ENCODE measurements at places on chromosomes 5 and 9. TPM values are rescaled to one million over a fixed set of nuclear protein-coding genes. Genes with fewer than 3 reads are reported as not detected.

- no peak for DNase-seq
Measured at GRCh38 chr5:153601377-153601776, 110.9 kb downstream of the GRIA1 start.

SHOC1 gene
- 0.67 TPM for polyA plus RNA-seq

DNA sequence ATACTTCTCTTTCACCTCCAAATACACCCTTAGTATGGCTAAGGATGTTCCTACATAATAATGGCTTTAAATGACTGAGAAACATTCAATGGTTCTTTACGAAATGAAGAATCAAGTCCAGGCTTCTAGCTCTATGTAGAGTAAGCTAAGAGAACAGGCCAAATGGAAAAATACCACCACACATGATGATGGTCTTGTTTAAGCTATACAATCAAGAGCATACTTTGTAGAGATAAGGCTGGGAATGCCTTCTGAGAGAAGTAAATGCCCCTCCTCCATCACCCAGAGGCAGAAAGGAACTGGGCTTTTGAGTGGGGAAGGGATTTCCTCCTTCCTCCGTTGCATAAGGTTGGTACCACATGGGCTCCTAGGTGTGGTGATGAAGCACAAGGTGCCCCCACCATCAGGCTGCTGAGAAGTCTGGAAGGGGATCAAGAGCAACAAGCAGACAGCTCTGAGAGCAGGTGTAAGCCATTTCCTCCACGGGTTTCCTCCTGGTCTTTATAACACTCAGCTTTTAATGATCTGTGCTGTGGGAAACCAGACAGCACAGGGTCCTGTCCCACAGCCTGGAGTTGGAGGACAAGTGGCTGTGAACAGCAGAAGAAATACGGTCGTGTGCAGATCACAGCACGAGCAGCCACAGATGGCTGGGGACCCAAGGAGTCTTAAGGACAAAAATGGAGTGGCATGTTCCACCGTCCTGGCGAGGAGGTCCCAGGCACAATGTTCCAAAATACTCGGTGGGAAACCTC lies 396.9 kb downstream of the CTNND2 start:
- no peak for DNase-seq

- no peak for DNase-seq
Measured at GRCh38 chr9:16221366-16221765, 649.1 kb downstream of the BNC2 start.

DNA sequence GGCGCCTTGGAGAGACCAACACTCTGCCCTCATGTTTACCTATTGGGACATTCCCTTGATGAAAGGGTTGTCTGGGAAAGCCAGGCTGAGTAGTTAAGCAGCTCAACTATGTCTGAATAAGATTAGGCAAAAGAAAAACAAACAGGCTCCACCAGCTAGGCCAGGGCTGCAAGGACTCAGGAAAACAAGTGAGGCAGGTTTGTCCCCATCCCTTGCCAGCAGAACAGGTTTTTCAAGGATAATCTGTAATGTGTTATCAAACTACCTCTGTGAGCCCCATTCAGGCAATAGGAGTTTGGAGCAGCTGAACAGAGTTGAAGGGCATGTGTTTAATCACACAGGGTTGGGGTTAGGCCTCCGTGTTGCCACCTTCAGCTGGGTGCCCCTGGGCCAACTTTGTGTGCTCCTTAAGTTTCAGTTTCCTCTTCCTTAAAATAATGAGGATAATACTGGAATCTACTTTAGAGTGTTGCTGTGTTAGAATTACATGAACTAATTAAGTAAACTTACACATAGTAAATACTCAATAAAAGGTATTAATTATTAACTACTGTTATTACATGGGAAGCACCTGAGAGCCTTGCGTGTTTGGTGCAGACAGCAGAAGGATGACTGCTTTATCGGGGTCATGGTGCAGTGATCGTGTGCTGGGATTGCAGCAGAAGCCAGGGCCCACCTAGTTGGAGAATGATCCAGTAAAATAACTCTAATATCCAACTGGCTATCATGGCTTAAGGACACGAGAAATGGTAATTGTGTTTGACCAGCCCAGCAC lies 72.1 kb upstream of the ATP10B start:
- peak; percentile 64 for DNase-seq

PCDHB15 gene
- polyA plus RNA-seq: 15.0 TPM

ZFR gene
- 117 TPM for polyA plus RNA-seq

HAVCR2 gene
- 10.9 TPM for polyA plus RNA-seq

LOX gene
- polyA plus RNA-seq: 40.7 TPM

GRCh38 chr9:94054716-94055115 lies 29.5 kb upstream of the PTPDC1 start:
- no peak for DNase-seq

- DNase-seq: no peak
Measured at GRCh38 chr5:106321242-106321641, 1349.5 kb downstream of the EFNA5 start.

DNA sequence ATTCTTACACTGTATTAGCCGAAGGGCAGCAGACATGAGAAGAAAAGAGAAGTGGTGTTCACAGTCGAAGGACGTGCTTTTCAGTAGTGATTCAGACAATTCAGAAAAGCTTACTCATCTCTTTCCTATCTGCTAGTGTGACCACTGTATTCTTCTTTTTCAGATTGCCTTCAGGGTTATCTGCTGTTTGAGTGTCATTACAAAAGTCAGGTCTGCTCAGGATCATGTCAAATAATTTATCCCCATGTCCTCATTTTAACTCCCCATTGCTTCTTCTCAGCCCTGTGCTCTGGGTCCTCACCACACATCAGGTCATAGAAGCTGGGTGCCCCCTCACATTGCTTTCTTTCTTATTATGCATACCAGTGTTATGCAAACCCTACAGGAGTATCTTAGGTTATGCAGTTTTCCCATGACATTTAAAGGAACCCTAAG lies 394.0 kb downstream of the CETN3 start:
- no peak for DNase-seq

- no peak for DNase-seq
Measured at GRCh38 chr9:16275795-16276624, 594.5 kb downstream of the BNC2 start.

MPDZ gene
- 46.8 TPM for polyA plus RNA-seq

IL33 gene
- 11.9 TPM for polyA plus RNA-seq

RNF180 gene
- 9.2 TPM for polyA plus RNA-seq

- no peak for DNase-seq
Measured at GRCh38 chr5:17360879-17361278, 137.2 kb upstream of the TAF11L2 start.

DNA sequence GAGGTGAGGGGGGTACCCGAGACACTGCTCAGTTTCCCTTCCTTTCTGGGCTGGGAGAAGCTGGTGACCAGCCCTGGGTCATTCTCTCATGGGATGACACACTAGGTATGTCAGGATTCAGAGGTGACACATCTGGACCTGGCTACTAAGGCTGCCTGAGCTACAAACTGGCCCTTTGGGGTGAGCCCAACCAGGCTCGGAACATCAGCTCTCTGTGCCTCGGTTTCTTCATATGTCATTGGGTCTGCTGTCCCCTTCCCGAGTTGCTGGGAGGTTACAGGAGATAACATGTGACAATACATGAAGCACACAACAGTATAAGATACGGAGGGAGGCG lies 11.8 kb downstream of the CARD19 start:
- DNase-seq: no peak

GRCh38 chr5:133397990-133398645 lies 214.2 kb downstream of the FSTL4 start:
- no peak for DNase-seq

- DNase-seq: no peak
Measured at GRCh38 chr5:37810311-37810710, 29.5 kb downstream of the GDNF start.

DNA sequence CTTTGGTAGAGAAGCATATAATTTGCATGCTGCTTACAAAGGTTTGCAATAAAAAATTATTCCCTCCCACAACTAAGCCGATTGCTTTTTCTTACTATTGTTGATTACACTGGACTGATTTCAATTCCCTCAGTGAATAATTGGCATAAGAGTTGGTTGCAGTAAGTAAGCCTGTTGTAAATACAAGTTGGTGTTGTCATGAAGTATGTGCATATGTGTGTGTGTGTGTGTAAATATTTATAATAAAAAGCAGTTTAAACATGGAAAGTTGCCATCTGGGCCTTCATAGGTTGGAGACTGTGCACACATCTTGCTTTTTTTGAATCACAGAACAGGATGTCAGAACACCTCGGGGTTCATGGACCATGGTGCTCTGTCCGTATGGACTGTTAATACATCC lies 131.2 kb downstream of the ATP10B start:
- no peak for DNase-seq

DNA sequence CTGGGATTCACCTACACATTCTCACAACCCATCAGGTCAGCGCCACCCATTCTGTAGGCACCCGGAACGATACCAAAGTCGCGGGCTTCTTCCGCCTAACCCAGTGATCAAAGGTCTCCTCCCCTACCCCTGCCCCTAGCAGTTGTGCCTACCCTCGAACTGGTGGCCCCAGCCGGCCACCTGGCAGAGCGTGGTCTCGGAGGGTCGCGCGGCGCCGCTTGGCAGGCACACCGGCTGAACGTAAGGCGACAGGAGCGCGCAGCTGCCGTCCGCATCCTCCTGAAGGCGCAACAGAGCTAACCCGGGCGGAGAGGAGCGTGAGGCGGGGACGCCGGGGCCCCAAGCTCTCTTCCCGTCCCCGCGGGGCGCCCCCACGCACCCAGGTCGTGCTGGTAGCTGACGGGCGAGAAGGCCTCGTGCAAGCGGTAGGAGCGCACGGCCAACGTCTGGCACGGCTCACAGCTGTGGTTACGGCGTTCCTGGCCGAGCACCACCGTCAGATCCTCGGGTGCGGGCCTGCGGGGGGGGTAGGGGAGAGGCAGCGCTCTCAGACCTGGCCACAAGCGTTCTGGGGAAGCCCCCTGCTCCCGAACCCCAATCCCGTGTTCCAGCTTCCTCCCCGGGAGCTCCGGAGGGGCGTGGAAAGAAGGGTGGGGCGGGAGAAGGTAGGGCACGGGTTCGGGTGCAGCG lies 2.8 kb upstream of the PFN3 start:
- DNase-seq: no peak

- no peak for DNase-seq
Measured at GRCh38 chr5:44870430-44870829, 61.7 kb downstream of the MRPS30 start.

- no peak for DNase-seq
Measured at GRCh38 chr9:16082796-16083195, 530.0 kb downstream of the CCDC171 start.

GRCh38 chr9:9585920-9586319 lies 1026.9 kb downstream of the PTPRD start:
- DNase-seq: no peak
